Prostate gland (tissue), 2 donors: ENCODE measurements at places on chromosomes 11 and 22.
A peak's percentile ranks its signal among the peaks of the same experiment; 100 is the strongest.

GRCh38 chr11:95702526-95702925 is 87.1 kb downstream of the FAM76B start:
- H3K36me3 ChIP-seq, result no peaks in the 10 kb centered on the region
- H3K4me3 ChIP-seq, result no peak overlapping the region
- no peaks in the 10 kb centered on the region for H3K27me3 ChIP-seq
- H3K27ac ChIP-seq, result no peak overlapping the region

- H3K27ac ChIP-seq, result no peak overlapping the region
- H3K27me3 ChIP-seq, result no peaks in the 10 kb centered on the region
- no peak overlapping the region for H3K4me3 ChIP-seq
- no peaks in the 10 kb centered on the region for H3K36me3 ChIP-seq
Measured at GRCh38 chr11:103322821-103323220, 213.6 kb downstream of the DYNC2H1 start.

GRCh38 chr11:40023724-40024123 is 1435.7 kb downstream of the LRRC4C start:
- H3K4me3 ChIP-seq, result no peak overlapping the region
- no peaks in the 10 kb centered on the region for H3K4me1 ChIP-seq
- no peaks in the 10 kb centered on the region for H3K36me3 ChIP-seq
- no peak for DNase-seq
- no peaks in the 10 kb centered on the region for H3K27me3 ChIP-seq

- H3K4me3 ChIP-seq, result no peak overlapping the region
- DNase-seq, result no peak
- H3K27ac ChIP-seq, result no peak overlapping the region
- no peaks in the 10 kb centered on the region for H3K36me3 ChIP-seq
Measured at GRCh38 chr11:110113973-110114372, 20.8 kb downstream of the ZC3H12C start.

GRCh38 chr22:44628273-44628672 is 73.7 kb upstream of the PRR5 start:
- H3K27me3 ChIP-seq, result no peaks in the 10 kb centered on the region
- no peak overlapping the region for H3K27ac ChIP-seq
- no peaks in the 10 kb centered on the region for H3K4me1 ChIP-seq
- H3K36me3 ChIP-seq, result no peaks in the 10 kb centered on the region

- H3K27me3 ChIP-seq, result no peaks in the 10 kb centered on the region
- no peak overlapping the region for H3K27ac ChIP-seq
- H3K4me1 ChIP-seq, result no peaks in the 10 kb centered on the region
- DNase-seq, result peak; percentile 7
- no peak overlapping the region for H3K4me3 ChIP-seq
Measured at GRCh38 chr11:44632466-44633123, 67.1 kb downstream of the CD82 start.

GRCh38 chr22:37001826-37002225 is 17.4 kb downstream of the TST start:
- no peak for DNase-seq
- H3K36me3 ChIP-seq, result no peaks in the 10 kb centered on the region
- H3K4me3 ChIP-seq, result no peak overlapping the region
- no peaks in the 10 kb centered on the region for H3K4me1 ChIP-seq
- H3K27me3 ChIP-seq, result no peaks in the 10 kb centered on the region

GRCh38 chr11:12200991-12201985 is 90.9 kb downstream of the MICAL2 start:
- H3K4me1 ChIP-seq, result no peaks in the 10 kb centered on the region
- H3K36me3 ChIP-seq, result no peaks in the 10 kb centered on the region
- DNase-seq, result no peak

DNA sequence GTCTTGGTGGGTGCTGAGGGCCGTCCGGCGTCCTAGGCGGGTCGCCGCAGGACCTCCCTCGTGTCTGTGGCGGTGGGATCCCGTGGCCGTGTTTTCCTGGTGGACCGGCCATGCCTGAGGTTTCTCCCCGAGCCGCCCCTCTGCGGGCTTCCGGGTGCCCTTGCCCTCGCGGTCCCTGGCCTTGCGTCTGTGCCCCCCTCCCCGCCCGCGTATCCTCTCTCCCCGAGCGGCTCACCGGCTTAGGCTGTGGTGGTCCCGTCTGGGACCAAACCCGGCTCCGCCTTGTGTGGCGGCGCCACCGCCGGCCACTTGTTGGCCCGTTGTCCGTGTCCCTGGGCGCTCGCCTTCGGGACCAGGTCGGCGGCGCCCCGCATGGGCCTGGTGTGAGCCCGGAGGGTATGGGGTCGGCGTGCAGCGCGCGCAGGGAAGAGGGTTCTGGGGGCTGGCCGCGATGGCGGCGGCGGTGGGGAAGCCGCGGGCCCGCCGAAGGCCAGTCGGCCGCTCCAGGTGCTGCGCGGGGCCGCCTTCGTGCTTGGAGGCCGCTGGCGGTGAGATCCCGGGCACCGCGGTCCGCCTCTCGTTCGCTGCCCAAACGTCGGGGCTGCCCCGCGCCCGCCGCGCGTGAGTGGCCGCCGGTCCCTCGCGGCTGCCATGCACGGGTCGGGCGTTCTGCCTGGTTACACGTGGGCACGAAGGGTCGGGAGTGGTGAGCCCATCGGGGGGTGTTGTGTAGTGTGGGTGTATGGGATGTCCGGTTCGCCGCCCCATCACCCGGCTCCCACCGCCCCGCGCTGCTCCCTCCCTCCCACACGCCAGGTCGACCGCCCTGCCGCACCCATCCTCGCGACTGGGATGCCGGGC is 3899.1 kb upstream of the OR11H1 start:
- H3K27ac ChIP-seq, result no peak overlapping the region
- H3K27me3 ChIP-seq, result no peaks in the 10 kb centered on the region
- no peaks in the 10 kb centered on the region for H3K36me3 ChIP-seq
- H3K4me3 ChIP-seq, result no peak overlapping the region
- DNase-seq, result no peak

DNA sequence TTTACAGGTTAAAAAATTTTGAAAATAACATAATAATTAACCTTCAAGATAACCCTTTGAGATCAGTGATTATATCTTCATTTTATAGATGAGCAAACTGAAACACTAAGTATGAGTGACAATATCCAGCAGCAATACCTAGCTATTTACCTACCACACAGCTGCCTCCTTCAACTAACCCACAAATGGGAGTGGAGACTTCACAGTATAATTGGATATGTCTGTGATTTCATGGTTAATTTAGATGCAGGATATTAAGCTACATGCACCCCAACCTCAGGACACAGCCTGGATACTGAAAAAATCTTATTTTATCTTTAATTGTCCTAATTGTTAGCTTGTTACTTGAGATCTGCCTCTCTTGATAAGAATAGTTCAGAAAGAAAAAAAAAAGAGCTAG is 297.2 kb upstream of the ANO5 start:
- H3K27me3 ChIP-seq, result no peaks in the 10 kb centered on the region
- no peak overlapping the region for H3K27ac ChIP-seq
- no peaks in the 10 kb centered on the region for H3K36me3 ChIP-seq
- no peaks in the 10 kb centered on the region for H3K4me1 ChIP-seq
- H3K4me3 ChIP-seq, result no peak overlapping the region

- H3K4me1 ChIP-seq, result no peaks in the 10 kb centered on the region
- H3K27me3 ChIP-seq, result no peaks in the 10 kb centered on the region
- no peaks in the 10 kb centered on the region for H3K36me3 ChIP-seq
Measured at GRCh38 chr11:131402040-131402439, 31.6 kb downstream of the NTM start.

GRCh38 chr22:42080287-42080686 is 787 bp downstream of the SMDT1 start:
- no peaks in the 10 kb centered on the region for H3K27me3 ChIP-seq
- peaks cover 19% of the 10 kb centered on the region for H3K4me1 ChIP-seq
- H3K4me3 ChIP-seq, result peak overlapping the region; percentile 56
- H3K27ac ChIP-seq, result peak overlapping the region; percentile 98
- DNase-seq, result peak; percentile 52

DNA sequence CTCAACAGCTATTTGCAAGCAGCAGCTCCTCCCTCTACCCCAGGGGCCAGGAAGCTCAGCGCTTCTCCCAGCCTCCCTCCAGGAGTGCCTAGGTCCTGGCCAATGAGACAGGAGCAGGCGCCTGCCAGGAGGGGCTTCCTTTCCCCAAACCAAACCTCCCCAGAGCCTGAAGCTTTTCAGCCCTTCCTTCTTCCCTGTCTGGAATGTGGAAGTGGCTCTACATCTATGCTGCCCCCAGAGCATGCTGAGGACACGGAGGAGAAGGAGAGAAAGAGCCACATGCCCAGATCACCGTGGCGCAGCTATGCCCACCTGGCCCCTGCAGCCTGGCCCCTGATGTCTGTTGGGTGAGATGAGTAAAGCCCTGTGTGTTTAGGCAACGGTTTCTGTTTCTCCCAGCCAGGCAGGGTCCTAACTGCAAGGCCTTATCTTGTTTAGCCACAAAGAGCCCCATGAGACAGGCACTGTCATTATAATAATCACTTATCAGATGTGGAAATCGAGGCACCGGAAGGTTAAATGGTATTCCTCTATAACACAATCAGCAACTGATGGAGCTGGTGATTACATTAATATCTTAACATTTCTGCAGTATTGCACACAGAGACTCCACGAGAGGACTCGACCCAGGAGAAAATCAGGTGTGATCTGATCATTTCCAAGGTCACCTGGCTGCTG is 315.8 kb downstream of the CTTN start:
- no peak for DNase-seq
- H3K4me1 ChIP-seq, result no peaks in the 10 kb centered on the region
- no peaks in the 10 kb centered on the region for H3K27me3 ChIP-seq

DNA sequence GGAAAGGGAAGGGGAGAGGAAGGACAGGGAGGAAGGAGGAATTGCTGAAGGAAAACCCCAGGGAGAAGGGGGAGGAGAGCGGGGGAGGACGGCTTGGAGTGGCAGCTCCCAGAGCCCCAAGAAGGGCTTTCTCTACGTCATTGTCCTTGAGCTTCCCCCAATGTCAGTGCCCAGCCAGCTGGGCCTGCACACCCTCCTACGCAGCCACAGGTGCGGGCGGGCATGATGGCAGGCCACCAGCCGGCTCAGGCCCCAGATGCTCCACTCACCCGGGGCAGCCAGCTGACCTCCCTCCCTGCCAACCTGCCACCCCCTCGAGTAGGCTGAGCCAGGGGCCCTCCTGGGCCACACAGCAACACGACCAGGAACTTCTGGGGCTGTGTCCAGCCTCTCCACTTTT is 11.2 kb downstream of the SYT7 start:
- no peak overlapping the region for H3K4me3 ChIP-seq
- peak overlapping the region; percentile 62 for H3K27ac ChIP-seq
- H3K27me3 ChIP-seq, result no peaks in the 10 kb centered on the region
- no peak for DNase-seq

- H3K27me3 ChIP-seq, result no peaks in the 10 kb centered on the region
- no peak for DNase-seq
- no peak overlapping the region for H3K4me3 ChIP-seq
- H3K4me1 ChIP-seq, result no peaks in the 10 kb centered on the region
- H3K36me3 ChIP-seq, result no peaks in the 10 kb centered on the region
- H3K27ac ChIP-seq, result no peak overlapping the region
Measured at GRCh38 chr22:37117092-37117491, 7.6 kb upstream of the TMPRSS6 start.

DNA sequence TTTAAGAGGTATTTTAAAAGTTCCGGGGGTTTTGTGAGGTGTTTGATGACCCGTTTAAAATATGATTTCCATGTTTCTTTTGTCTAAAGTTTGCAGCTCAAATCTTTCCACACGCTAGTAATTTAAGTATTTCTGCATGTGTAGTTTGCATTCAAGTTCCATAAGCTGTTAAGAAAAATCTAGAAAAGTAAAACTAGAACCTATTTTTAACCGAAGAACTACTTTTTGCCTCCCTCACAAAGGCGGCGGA is 193 bp upstream of the MALAT1 start:
- peak overlapping the region; percentile 88 for H3K4me3 ChIP-seq
- no peak for DNase-seq
- peak overlapping the region; percentile 100 for H3K27ac ChIP-seq
- no peaks in the 10 kb centered on the region for H3K27me3 ChIP-seq
- peaks cover 17% of the 10 kb centered on the region for H3K4me1 ChIP-seq

GRCh38 chr22:46090036-46090591 is 60.2 kb upstream of the PPARA start:
- no peaks in the 10 kb centered on the region for H3K36me3 ChIP-seq
- H3K4me3 ChIP-seq, result no peak overlapping the region
- DNase-seq, result no peak
- H3K4me1 ChIP-seq, result peaks cover 70% of the 10 kb centered on the region
- no peaks in the 10 kb centered on the region for H3K27me3 ChIP-seq
- peak overlapping the region; percentile 99 for H3K27ac ChIP-seq

- no peak overlapping the region for H3K27ac ChIP-seq
- H3K27me3 ChIP-seq, result no peaks in the 10 kb centered on the region
- H3K4me1 ChIP-seq, result no peaks in the 10 kb centered on the region
Measured at GRCh38 chr11:96794152-96794551, 404.3 kb downstream of the JRKL start.

GRCh38 chr22:50399751-50400331 is 56.7 kb downstream of the PPP6R2 start:
- H3K4me3 ChIP-seq, result no peak overlapping the region
- no peaks in the 10 kb centered on the region for H3K27me3 ChIP-seq
- no peaks in the 10 kb centered on the region for H3K36me3 ChIP-seq
- no peak for DNase-seq
- peak overlapping the region; percentile 20 for H3K27ac ChIP-seq
- H3K4me1 ChIP-seq, result no peaks in the 10 kb centered on the region

DNA sequence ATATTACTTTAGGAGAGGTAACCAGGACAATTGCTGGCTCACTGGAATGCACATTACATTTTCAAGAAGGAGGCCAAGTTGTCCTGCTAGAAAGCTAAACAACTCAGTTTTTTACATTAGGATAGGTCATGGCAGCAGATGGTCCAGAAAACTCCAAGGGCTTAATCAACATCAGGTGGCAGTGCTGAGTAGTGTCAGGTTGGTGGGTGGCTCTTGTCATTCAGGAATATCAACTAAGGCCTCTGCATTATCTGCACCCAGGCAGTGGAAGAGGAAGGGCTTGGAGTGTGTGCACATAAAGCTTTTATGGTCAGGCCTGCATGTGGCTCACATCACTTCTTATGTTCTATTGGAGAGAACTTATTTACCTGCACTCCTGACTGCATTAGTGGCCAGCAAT is 32.2 kb upstream of the OR4B1 start:
- H3K27me3 ChIP-seq, result no peaks in the 10 kb centered on the region
- DNase-seq, result no peak
- no peaks in the 10 kb centered on the region for H3K4me1 ChIP-seq
- no peak overlapping the region for H3K27ac ChIP-seq
- no peaks in the 10 kb centered on the region for H3K36me3 ChIP-seq

GRCh38 chr11:6693342-6694228 is 10.4 kb upstream of the MRPL17 start:
- H3K4me3 ChIP-seq, result no peak overlapping the region
- no peak for DNase-seq
- no peak overlapping the region for H3K27ac ChIP-seq
- no peaks in the 10 kb centered on the region for H3K27me3 ChIP-seq
